ENCODE measurements at places on chromosomes 1 and 21. TPM values are rescaled to one million over a fixed set of nuclear protein-coding genes. Genes with fewer than 3 reads are reported as not detected.

DNA sequence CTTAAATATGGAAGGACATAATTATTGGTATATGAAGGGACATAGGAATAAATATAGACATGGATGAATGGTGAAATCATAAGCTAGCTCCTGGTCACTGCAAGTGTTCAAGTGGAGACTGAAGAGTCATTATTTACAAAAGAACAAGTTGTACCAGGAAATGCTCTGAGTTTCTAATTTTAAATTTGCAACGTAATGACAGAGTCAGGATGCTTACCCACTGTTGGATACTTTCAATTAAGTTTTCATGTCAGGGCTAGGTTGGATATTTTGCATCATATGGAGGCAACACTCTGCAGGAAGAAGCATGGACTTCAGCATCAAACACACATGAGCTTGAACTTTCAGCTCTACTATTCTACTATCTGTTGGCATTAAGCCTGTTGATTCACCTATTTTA, 499.6 kb upstream of the C1orf87 start:
- DNase-seq, result no peak

- DNase-seq, result no peak
These were observed 2.4 kb upstream of the SLC44A3 start for GRCh38 chr1:94817712-94818111.

DNA sequence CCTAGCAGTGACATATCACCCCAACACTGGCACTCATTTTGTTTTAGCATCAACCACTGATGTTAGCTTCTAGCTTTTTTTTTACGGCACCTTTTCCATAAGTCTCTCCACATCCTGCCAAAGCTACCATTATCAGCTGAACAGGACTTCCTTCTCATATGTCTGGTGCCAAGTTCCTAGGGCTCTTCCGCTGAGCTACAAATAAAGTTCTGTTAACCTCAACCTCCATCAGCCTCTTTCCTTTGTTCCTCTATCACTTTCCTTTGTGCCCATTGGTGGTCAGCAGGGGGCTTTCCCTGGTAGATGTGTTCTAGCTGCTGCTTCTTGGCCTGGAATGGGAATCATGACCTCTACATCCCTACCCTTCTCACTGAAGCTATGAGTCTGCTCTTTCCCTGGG, 163.8 kb downstream of the FAF1 start:
- no peak for DNase-seq

DNA sequence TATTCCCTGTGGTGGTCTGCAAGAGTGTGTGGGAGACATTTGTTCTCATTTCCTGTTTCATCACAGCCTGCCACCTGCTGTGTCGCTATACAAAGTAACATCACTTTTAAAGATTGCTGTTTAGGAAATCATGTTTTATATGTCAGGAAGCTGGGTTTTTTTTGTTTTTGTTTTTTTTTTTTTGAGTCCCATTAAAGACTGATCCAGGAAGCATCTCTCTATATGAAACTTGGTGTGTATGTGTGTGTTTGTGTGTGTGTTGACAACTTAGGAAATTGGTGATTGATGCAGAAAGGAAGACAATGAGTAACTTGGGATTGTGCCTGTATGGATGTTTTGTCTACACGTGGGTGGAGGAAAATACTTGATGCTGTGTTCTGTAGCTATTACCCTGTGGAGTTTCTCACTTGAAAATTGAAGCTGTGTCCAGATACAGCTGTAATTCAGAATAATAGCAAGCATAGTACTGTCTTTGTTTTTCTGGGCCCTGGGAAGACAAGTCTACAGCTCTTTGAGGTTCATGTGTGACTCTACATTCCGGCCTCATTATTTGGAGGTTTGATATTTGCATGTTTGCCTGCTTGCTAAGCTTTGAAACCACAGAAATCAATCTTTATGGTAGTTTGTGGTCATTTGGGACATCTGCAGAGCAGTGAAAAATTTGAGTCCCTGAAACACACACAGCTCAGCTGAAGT, 47.9 kb downstream of the LAMC1 start:
- peak; percentile 75 for DNase-seq

DNA sequence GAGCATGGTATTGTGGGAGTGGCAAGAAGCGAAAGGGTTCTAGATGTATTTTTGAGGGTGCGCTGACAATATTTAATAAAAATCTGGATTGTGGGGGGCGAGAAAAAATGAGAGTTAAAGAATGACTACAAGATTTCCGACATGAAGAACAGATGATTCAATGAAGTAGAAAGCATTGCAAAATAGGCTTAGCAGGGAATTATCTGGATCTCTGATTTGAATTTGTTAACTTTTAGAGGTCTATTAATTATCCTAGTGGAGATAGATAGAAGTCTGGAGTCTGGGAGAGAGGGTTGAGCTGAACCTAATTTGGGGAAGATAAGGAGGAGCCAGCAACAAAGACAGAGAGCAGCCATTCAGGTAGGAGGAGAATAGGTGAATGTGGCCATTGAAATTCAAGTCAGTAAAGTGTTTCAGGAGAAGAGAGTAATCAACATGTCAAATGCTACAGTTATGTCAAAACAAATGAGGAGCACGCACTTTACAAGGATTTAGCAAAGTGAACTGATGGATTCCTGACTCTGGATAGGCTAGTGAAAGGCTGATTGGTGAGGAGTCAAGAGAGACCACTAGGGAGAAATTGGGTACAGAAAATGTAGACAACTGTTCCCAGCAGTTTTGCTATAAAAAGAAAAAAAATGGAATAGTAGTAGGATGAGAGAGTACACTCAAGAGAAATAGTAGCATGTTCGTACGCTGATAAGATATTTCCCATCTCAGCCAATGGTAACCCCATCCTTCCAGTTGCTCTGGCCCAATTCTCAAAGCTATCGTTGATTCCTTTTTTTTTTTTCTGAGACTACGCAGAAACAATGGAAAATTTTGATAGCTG, 393.2 kb upstream of the CXADR start:
- DNase-seq, result no peak

DNA sequence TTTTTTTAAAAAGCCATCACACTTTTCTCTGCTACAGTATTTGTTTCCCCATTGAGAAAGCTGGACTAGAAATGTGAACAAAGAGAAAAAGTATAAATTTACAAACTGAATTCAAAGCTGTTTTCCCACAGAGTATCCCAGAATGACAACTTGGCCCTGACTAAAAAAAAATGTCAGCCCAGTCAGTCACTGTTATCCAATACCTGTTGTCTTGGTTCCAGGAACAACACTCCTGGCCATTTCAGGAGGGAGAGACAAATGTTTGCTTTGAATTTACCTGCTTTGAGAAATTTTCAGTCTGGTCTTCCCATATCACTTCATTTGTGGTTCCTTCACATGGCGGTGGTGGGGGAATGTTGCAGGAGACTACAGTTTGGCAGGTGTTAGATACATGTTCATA, 46.2 kb downstream of the COLGALT2 start:
- DNase-seq, result no peak

GRCh38 chr1:15424981-15425380, 13.3 kb upstream of the CTRC start:
- DNase-seq, result no peak

DNA sequence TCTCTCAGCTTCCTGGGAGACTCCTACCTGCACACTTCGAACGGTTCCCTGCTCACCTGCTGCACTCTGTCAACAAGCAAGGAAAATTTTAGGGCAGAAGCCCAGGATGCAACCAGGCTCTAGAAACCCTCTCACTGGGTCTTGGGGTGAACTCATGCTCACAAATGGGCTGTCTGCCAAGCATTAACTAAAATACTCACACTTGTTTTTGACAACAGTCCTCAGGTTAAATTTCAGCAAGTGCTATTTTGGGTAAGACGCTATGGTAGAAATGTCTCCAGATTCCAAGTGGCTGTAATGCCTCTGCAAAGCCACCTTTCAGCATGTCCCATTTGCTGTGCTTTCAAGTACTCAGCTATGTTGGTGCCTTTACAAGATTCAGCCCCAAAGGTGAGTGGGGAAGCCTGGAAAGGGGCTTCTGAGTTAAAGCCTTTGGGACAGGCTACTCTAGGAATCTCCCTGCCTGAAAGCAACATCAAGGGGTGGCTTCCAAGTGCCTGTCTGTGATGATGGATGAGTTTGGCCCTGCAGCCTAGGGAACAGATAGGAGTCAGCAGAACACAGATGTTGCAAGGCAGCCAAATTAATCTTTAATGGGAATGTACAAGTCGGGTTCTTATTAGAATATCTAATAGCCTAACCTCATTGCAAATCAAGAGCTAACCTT, 211.9 kb upstream of the SPAG17 start:
- DNase-seq, result no peak

GRCh38 chr1:161229896-161230295, 4.0 kb downstream of the TOMM40L start:
- no peak for DNase-seq

- DNase-seq, result no peak
These were observed 292.8 kb downstream of the DISC1 start for GRCh38 chr1:231919239-231919885.

DNA sequence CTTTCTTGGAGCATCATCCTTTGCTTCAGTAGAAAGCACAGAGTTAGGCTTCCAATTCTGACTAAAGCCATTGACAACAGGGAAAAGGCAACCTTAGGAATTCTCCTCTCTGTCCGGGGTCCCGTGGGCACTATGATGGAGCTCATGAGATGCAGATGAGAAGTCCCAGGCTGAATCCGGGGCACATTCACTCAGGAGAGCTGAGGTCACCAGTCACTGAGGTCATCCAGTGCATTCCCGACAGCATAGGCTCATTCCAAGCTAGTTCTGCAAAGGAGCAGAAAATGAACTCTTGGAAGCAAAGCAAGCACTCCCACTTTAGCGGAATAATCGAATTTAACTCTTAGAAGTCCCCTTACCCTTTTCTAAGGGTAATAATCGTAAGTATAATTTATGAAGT, 6.8 kb downstream of the CR1 start:
- DNase-seq, result no peak

DNA sequence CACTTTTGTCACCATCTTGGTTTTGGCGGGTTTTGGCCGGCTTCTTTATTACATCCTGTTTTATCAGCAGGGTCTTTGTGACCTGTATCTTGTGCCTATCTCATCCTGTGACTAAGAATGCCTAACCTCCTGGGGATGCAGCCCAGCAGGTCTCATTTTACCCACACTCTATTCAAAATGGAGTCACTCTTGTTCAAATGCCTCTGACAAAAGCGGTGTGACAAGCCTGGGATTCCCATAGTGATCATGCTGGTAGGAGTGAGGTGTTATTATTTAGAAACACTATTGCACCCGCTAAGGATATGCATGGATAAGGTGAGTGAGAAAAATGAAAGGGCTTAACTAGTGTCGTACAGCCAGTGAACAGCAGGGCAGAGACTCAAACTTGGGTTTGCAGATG, 111.7 kb upstream of the COA6 start:
- DNase-seq, result no peak

DNA sequence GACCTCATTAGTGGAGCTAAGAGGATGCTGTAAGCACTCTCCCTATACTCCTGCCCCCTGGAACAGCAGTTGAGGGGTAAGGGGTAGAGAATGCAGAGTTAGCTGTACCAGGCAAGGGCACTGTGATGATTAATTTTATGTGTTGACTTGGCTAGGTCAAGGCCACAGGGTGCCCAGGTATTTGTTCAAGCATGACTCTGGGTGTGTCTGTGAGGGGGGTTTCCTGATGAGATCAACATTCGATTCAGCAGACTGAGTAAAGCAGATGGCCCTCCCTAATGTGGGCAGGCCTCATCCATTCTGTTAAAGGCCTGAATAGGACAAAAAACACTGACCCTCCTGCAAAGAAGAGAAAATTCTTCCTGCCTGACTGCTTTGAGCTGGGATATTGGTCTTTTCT, 110.8 kb downstream of the KCND3 start:
- no peak for DNase-seq

- no peak for DNase-seq
These were observed 45.6 kb downstream of the ENAH start for GRCh38 chr1:225607355-225607754.

- DNase-seq, result no peak
These were observed 819 bp upstream of the GPR3 start for GRCh38 chr1:27391511-27392095.

- no peak for DNase-seq
These were observed 1.5 kb downstream of the RALGPS2 start for GRCh38 chr1:178726545-178726944.

GRCh38 chr1:193183019-193183627, 3.3 kb downstream of the B3GALT2 start:
- peak; percentile 56 for DNase-seq

- DNase-seq, result no peak
These were observed 9.5 kb downstream of the CHIT1 start for GRCh38 chr1:203219934-203220333.

- peak; percentile 75 for DNase-seq
These were observed 1.9 kb downstream of the TAGLN2 start for GRCh38 chr1:159923203-159924024.

- DNase-seq, result peak; percentile 84
These were observed 581 bp downstream of the SSU72 start for GRCh38 chr1:1573843-1574720.

DNA sequence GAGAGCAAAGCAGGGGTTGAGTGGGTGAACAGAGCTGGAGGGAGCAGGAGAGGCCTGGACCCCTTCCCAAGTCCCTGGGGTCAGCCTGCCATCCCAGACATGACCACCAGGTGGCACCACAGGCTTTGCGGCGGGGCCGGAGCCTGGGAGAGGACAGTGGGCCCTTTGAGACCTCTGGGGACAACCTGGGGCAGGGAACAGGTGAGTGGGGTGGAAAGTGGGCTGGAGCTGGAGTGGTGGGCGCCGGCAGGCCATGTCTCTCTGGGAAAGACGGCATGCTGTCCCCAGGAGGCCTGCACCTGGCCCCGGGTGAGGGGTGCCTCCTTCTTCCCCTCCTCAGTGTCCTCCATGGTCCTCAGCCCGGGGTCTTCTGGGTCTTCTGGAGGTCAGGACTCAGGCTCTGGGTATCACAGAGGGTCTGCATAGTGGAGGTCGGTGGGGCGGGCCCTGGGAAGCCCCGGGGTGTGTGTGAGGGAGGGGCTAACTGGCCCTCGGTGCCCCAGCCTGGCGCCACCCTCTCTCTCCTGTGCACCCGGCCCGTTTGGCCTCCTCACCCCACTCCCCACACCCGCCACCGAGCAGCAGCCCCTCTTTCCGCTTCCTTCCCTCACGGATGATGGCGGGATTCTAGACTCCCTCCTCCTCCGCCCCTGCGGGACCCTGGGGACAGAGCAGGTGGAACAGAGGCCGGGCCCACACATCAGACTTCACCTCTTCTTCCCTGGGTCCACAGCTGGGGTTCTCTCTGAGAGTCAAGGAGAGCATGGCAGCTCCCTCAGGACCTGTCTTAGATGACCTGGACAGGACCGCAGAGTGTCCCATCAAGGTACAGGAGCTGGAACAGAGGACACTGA, 28.5 kb upstream of the PKP1 start:
- peak; percentile 50 for DNase-seq

- DNase-seq, result peak; percentile 58
These were observed 36.7 kb downstream of the ERI3 start for GRCh38 chr1:44318097-44319088.

C1QTNF12 gene
- 6.1 TPM for total RNA-seq

EVA1B gene
- 0.84 TPM for total RNA-seq

ZNF593OS gene
- not detected for total RNA-seq

RPTN gene
- total RNA-seq, result not detected

AXDND1 gene
- total RNA-seq, result 0.85 TPM

KIAA1614 gene
- not detected for total RNA-seq

LCE3E gene
- not detected for total RNA-seq

DR1 gene
- total RNA-seq, result 90.4 TPM

UBXN10 gene
- total RNA-seq, result 0.35 TPM

Measured in OCI-LY7 (cell line).